T-helper 1 cell treated with Interleukin-12 subunit alpha and Interleukin-12 subunit beta and Interleukin-4 antibody, amounts not matched to agents 30 ng/mL and 1 ng/mL, for 36 hours (primary cell): ENCODE measurements at places on chromosomes 1 and 21. TPM values are rescaled to one million over a fixed set of nuclear protein-coding genes. Genes with fewer than 3 reads are reported as not detected.

The ANGPTL3 gene
- total RNA-seq, result not detected in 2 replicates

The LRRC71 gene
- total RNA-seq, result not detected in 2 replicates

The KRTAP7-1 gene
- not detected in 2 replicates for total RNA-seq

The OR13G1 gene
- not detected in 2 replicates for total RNA-seq

The CACHD1 gene
- total RNA-seq, result 0.17 TPM in 1 of 2 replicates, not detected in the other

The CLCA1 gene
- not detected in 2 replicates for total RNA-seq

The BARHL2 gene
- total RNA-seq, result not detected in 2 replicates

The CCDC185 gene
- not detected in 2 replicates for total RNA-seq

The DSTYK gene
- total RNA-seq, result 13.7 and 14.0 TPM in 2 replicates

The GSTM3 gene
- 7.6 and 8.1 TPM in 2 replicates for total RNA-seq

The SPRR1B gene
- total RNA-seq, result not detected in 2 replicates

The PHF13 gene
- 12.2 and 13.8 TPM in 2 replicates for total RNA-seq

The MRPL39 gene
- total RNA-seq, result 26.9 and 31.6 TPM in 2 replicates

The S100A7 gene
- total RNA-seq, result not detected in 2 replicates

The MTARC1 gene
- total RNA-seq, result not detected in 2 replicates

The AHDC1 gene
- total RNA-seq, result 37.3 and 37.7 TPM in 2 replicates

The NUDT4B gene
- not detected in 2 replicates for total RNA-seq

The DIO1 gene
- total RNA-seq, result not detected in 2 replicates

The SPRR1A gene
- total RNA-seq, result not detected in 2 replicates
